ENCODE measurements at places on chromosomes 3 and 15.
A peak's percentile ranks its signal among the peaks of the same experiment; 100 is the strongest.

- DNase-seq, result no peak
Observed at GRCh38 chr3:133589503-133589902, 16.0 kb downstream of the CDV3 start.

DNA sequence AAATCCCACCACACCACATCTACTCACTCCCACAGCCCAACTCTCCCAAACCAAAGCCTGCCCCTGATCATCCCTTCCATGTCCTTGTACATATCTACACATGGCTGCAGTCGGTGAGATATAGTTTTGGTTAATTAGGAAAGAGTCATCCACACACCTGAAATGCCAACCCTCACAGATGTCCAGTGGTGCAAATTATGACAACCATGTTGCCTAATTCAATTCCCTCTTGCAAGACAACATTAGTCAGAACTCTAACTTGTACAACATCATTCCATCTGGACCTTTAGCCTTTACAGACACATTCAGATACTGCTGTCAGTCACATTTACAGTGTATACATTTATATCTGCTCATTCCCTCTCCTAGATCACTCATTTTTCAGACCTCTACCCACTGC is 41.2 kb downstream of the TUBGCP4 start:
- DNase-seq, result no peak

- no peak for DNase-seq
Observed at GRCh38 chr3:147189016-147189415, 217.3 kb downstream of the ZIC4 start.

DNA sequence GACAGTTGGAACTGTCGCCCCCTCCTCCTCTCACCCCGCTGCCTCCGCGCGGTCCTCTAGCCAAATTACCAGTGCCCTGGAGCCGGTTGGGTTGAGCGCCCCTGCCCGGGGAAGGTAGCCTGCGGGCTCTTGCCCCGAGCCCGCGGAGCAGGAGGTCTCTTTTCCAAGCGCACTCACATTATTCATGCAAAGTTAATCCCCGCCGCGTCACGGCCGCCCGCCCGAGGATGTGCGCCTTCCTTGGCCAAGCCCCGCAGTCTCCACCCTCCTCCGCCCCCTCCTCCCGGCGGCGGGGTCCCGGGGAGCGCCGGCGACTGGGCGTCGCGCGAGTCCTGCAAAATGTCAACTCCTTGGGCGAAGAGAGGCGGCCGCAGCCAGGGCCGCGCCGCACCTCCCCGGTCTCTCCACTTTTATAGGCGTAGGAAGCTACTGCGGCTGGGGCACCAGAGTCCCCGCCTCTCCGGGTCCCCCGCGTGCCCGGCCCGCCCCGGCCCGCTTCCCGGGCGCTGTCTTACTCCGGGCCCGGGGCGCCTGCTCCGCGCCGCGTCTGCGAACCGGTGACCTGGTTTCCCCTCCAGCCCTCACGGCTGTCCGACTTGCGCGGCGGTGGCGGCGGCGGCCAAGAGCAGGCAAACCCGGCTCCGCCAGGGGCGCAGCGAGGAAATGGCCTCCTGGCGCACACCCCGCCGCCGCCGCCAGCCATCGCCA is at the start of gene THRB:
THRB (minus strand) TSS at position 233 of the 708 bp plus-strand sequence.
- peak; percentile 83 for DNase-seq

GRCh38 chr3:153437666-153438065 is 275.6 kb downstream of the RAP2B start:
- DNase-seq, result no peak

DNA sequence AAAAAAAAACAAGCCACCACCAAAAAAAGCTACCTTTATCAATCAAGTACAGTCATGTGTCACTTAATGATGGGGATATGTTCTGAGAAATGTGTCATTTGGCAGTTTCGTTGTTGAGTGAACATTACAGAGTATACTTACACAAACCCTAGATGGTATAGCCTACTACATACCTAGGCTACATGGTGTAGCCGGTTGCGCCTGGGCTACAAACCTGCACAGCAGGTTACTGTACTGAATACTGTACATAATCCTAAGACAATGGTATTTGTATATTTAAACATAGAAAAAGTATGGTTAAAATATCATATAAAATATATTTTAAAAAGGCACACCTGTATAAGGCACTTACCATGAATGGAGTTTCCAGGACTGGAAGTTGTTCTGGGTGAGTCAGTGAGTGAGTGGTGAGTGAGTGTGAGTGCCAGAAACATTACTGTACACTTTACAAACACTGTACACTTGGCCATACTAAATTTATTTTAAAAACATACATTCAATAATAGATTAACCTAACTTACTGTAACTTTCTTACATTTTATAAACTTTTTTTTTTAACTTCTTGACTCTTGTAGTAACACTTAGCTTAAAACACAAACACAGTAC is 25.9 kb upstream of the JMJD7 start:
- no peak for DNase-seq

GRCh38 chr3:160009525-160009924 is 20.9 kb downstream of the IL12A start:
- no peak for DNase-seq

DNA sequence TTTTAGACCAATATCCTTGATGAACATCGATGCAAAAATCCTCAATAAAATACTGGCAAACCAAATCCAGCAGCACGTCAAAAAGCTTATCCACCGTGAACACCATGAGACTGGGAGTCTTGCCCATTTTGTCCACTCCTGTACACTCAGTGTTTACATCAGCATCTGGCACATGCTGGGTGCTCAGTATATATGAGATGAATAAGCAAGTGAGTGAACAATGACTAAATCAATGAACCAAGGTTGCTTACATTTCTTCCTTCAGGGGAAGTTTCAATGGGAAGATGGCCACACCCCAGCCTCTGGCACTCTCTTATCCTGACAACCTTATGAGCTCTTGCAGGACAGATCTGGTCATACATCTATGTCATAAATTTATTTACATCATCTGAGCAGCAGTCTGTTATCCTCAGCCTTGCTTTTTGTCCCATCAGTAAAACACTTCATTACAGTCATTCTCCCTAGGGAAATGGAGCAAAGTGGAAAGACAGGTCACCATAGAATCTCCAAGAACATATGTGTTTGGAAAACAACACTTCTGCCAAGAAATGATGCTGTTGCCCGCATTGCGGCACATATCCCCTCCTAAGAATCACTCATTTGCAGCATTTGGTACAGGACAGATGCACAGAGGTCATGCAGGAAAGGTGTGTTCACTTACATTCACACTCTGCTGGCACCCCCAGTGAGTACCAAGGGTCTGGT is 171.8 kb upstream of the EIF1B start:
- DNase-seq, result no peak
